Heart right ventricle (tissue), 16 donors: ENCODE measurements at places on chromosomes 12 and 14. TPM values are rescaled to one million over a fixed set of nuclear protein-coding genes. Genes with fewer than 3 reads are reported as not detected.

The CDKN3 gene
- total RNA-seq = 5.0 TPM

The GABARAPL1 gene
- total RNA-seq = 285 TPM

The PRB4 gene
- not detected for total RNA-seq

The DENND5B gene
- 45.2 TPM for total RNA-seq

The DIO2 gene
- total RNA-seq = 6.8 TPM

The NPAS3 gene
- 1.6 TPM for total RNA-seq

The LGR5 gene
- total RNA-seq = not detected

GRCh38 chr12:112124918-112125249 lies 476 bp upstream of the TRAFD1 start:
- no peak for DNase-seq

GRCh38 chr12:125143491-125143890 lies 78.3 kb downstream of the AACS start:
- DNase-seq = peak; percentile 64

DNA sequence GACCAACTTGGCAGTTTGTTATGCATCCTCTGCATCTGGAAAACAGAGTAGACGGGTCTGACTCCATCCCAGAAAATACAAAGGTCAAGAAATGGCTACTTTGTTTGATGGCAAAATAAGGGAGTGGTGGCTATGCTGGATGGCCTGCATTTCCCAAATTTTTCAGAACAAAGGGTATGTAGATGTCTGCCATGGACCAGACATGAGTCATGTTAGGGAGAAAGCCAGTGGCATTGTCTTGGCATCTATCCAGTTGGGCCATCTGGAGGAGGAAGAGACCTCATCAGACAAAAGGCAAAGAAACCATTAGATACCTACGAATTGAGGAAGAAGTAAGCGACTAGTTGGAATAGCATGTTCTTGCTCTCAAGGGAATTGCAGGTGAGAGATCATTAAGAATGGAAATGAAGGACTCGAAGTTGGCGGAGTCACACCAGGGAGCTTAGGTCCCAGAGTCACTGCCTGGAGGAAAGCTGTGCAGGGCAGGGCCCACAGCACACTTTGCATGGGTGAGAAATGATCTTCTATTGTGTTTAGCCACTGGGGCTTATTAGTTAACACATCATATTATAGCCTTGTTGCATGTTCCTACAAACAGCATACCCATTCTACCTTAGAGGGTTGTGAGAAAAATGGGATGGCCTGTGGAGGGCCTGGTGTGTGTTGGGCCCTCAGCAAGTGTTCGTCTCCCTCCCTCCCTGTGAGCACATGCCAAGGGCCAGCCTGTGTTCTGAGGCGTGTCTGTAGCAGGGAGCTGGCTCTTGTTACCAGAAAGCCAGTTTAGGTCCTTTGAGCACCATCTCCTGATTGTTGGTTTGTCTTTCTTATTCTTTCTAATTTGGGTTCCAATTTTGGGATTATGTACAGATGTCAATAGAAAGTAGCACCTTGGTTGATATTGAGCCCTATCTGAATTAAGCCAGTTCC lies 119.4 kb downstream of the KTN1 start:
- no peak for DNase-seq

DNA sequence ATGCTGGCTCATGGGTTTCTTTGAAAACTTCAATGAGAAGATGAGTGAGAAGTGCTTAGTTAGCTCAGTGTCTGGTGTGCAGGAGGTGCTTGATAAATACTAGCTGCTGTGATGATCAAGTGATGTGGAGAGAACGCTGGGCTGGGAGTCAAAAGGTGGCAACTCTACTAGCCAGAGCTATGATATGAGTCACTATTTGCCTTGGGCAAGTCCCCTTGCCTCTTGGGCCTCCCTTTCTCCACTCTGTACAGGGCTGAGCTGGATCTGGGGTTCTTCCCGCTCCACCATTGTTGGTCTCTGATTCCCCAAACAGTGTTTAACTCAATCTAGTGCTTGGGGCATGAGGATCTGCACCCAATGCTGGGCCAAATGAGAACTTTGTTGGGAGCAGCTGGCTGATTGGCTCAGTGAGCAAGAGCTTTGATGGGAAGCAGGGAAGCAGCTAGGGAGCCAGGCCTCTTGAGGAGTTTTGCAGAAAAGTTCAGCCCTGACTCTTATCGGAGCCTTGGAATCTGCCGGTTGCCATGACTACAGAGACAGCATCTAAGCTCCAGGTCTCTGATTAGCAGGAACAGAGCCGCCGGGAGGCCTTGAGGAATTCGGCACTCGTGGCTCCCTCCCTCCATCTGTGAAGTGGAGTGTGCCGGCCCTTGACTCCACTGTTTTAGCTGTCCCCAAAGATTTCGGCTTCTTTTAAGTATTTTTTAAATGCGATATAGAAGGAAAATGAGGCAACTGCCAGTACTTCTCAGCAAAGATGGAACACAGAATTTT lies 82.1 kb upstream of the HSPB8 start:
- DNase-seq = no peak

DNA sequence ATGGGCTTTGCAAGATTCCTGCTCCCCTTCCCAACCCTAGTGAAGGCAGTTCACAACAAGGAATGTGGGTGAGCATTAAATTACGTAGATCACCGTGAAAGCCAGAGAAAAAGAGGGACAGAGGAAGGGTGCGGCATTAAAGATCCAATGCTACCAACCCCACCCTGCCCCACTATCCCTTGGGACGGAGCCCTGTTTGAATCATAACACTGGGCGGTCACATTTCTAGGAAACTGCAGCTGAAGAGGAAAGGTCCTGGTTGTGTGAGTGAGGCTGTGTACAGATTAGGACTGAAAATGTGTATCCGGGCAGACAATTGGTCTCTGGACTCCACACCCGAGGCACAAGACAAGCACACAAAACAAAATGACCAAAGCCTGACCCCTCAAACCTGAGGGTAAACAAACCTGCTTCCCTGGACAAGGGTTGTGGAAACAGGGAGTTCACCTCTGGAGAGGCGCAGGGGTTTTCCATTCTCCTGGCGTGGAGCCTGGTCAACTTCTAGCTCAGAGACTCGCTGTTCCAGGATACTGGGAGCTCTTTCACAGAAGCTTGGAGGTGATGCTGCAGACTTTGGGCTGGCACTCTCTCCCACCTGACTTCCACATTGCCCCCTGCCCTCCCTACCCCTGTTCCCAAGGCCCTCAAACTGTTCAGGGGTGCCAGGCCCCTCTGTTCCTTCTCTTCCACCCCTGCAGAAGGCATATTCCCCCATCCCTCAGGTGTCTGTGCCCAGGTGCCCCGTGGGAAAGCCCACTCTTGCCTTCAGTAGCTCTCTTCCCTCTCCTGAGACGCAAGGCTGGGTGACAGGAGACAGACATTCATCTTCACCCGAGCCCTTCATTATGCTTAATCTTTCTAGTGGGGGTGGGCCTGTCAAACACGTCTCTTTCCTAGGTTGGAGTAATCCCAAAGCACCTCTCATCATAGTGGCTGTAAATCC lies 16.5 kb downstream of the NINJ2 start:
- peak; percentile 65 for DNase-seq

- DNase-seq = no peak
Measured at GRCh38 chr14:80434574-80435321, 223.4 kb upstream of the DIO2 start.

GRCh38 chr14:56292970-56293369 lies 174.8 kb downstream of the PELI2 start:
- no peak for DNase-seq

DNA sequence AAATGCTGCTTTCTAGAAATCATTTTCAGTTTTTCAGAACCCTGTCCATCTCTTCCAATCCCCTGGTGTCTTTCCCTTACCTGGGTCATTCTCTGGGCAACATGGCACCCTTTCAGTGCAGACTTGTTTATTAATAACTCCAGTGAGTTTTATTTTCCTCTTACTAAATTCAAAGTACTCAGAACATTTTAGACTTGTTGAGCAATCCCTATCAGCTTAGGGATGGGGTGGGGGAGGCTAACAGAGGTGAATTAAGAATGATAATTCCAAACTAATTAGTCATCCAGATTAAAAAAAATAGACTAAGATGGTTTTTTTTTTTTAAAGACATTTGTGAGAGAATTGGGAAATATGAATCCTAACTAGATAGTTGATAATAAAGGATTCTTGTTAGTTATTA lies 10.7 kb downstream of the GPRC5A start:
- DNase-seq = no peak

- DNase-seq = peak; percentile 39
Measured at GRCh38 chr12:115013236-115013981, 329.4 kb upstream of the TBX3 start.

DNA sequence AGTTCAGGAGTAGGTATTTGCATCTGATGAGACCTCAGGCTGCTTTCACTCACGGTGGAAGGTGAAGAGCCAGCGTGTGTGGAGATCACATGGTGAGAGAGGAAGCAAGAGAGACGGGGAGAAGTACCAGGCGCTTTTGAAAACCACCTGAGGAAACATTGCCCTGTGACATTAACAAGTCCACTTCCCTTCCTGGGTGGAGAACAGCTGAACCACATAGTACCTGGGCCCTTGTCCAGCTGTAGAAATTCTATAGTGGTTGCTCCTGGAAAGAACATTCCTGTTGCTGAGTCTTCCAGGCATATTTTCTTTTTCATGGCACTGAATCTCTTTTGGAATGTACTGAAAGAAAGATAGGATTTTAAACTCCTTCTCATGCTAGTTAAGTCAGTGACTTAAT lies 87.3 kb upstream of the RIN3 start:
- DNase-seq = no peak

DNA sequence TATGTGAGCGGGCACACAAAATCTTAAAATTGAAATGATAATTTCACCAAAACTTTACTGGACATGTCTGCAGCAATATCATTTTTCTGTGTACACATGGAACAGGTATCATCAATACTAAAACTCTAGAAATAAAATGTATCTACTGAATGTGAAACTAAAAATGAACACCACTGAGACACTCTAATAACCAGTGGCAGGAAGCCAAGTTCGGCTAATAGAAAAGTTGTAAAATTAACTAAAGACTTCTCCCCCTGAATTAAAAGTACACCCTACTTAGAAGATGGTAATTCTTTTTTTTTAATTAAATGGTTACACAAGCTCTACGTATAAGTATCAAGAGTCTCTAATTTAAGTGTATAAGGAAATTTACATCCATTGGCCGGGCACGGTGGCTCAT lies 227.2 kb downstream of the MED13L start:
- no peak for DNase-seq

- DNase-seq = no peak
Measured at GRCh38 chr14:62031504-62031903, 269.3 kb downstream of the SNAPC1 start.

GRCh38 chr12:89439941-89440340 lies 84.7 kb downstream of the GALNT4 start:
- DNase-seq = no peak

- DNase-seq = no peak
Measured at GRCh38 chr12:388541-389141, 479 bp downstream of the KDM5A start.

DNA sequence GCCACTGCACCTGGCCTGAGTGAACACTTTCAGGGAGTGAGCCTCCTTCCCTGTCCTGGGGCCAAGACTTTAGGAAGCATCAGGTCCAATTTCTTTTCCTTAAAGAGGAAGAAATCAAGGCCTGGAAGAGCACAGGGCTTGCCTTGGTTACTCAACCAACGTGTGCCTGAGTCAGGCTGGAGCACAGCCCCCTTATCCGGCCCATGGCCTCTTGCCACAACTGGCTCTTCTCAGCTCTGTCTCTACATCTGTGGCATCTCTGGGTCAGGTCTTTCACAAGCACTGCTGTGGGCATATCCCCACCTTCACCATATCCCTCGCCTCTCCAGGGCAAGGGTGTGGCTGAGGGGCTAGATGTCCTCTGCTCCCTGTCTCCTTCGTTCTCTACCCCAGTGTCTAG lies 6.8 kb downstream of the MYH6 start:
- DNase-seq = no peak

GRCh38 chr12:100201604-100202423 lies 1.2 kb downstream of the ACTR6 start:
- DNase-seq = no peak

- no peak for DNase-seq
Measured at GRCh38 chr12:26122061-26122680, 2.7 kb downstream of the BHLHE41 start.

GRCh38 chr12:128789356-128789929 lies 34.3 kb downstream of the SLC15A4 start:
- no peak for DNase-seq

- no peak for DNase-seq
Measured at GRCh38 chr14:70663707-70664179, 22.0 kb downstream of the TTC9 start.

DNA sequence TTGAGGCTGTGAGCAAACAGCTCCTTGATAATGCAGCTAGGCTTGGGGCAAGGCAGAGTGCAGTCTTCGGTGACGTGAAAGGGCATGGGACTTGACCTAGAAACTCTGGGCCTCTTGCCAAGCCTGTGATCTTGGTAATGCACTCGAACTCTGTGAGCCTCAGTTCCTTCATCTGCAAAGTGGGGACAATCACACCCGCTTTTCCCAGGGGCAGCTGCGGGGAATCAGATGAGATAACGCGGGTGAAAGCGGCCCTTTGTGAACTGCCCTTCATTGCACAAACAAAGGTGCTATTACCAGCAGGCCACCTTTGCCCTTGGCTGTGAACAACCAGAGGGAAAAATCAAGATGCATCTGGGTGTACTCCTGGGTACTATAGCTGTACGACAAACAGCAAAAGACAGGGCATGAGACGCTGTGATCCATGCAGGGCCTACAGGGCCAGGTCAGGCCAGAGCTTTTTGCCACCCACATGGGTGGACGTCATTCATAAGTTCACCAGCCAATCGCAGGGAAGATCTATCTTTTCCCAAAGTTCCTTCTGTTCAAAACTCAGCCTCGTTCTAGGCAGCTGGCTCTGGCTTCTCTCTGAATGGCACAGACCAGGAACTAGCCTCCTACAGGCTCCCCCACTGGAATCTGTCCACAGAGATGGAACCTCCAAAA lies 3.2 kb downstream of the MSI1 start:
- DNase-seq = no peak

- no peak for DNase-seq
Measured at GRCh38 chr14:71576472-71576871, 355.8 kb upstream of the RGS6 start.
